AG09309 (cell line): ENCODE measurements at places on chromosomes 2 and 18.

DNA sequence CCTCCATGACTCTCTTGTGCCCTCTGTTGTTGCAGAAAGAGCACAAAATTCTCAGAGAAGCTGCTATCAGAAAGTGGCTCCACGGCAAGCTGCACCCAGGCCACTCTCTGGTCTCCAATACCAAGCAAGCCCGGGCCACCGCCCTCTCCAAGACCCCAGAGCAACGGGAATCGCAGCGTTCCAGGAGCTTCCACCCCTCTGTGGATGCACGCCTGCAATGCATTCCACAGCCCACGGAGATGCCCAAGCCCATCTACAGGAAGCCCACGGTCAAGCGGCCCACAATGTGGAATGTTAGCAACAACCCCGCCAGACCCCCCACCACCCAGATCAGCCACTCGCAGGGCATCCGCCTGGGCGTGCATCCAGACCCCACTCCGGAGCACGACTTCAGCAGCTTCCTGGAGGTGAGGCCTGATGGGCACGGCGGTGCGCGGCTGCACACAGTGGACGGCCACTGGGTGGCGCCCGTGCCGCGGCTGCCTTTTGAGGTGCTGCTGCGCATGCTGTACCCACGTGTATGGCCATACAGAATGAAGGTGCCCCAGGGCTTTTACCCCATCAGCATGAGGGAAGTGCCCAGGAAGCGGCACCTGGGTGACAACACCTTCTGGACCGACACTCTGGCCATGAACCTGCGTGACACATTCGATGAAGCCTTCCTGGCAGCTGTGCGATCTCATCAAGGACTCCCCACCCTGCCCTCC is 6.3 kb downstream of the ANKRD53 start:
- DNase-seq, result no peak

DNA sequence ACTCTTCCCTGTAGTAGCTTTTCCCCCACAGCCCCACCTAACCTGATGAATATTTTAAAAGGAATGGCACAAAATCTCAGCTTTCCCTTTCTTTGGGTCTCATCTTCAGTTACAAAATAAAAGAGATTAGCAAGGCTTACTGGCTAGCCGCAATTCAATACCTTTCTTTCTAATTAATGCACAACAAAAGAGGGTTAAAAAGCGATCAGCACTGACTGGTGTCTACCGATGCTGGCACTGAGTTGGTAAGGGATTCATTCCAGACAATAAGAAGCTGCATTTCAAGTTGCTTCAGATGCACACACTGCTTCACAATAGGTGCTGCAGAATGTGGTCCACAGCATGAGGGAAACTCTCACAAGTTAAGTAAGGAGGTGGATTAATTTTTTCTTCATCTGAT is 41.9 kb downstream of the HDHD2 start:
- DNase-seq, result no peak

DNA sequence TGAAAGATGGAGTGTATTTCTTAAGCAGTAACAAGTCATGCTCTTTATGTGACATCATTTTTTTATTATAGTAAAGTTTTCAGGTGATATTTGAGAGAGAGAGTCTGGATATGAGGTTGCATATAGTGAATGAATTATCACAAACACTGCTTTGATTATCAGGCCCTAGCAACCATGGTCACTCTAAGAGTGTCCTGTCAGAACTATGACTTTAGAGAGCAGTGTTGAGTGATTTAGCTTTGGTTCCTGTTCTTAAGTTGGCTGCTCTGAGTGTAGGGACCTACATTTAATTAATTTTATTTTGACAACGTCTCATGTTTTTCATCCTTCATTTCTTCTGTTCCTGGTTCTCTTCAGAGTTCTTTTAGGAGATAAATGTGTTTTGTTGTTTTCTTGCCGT is 275.5 kb downstream of the KCNJ3 start:
- DNase-seq, result no peak

GRCh38 chr18:67517444-67517765 is 885 bp upstream of the DSEL start:
- no peak for DNase-seq

DNA sequence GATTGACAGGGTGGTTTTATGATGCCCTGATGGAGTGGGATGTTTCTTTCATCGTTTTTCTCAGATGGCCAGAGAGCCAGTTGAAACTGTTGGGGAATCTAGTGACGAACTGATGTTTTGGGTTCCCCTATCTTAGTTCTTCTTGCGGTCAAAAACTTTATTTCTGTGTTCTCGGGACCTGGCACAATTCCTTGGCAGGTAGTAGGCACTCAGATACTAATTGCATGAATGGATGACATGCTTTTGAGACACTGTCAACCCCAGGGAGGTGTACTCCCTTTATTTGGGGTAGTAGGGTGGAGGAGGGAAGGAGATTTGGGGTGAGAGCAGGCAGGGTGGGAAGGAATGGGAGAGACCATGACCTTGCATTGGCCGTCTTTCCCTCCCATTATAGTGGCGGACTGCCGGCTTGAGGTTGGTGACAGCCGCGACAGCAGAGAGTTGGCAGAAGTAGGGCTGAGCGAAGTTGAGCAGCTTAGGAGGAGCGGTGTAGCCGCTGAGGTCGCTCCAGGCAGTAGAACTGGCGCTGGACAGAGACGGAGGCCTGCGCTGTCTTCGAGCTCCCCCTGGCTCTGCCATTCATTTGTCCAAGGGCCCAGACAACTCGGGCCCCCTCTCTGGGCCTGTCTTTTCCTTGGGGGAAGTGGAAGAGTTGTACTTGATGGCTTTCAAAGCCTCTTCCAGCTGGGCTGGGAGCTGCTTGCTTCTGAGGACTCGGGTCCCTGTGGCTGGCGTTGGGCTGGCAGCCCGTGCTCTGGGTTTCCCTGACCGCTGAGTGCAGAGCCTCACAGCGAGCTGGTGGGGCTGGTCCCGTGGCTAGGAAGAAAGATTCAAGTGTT is 2.6 kb downstream of the TET3 start:
- DNase-seq, result no peak

GRCh38 chr2:198326431-198326830 is 522.0 kb downstream of the PLCL1 start:
- no peak for DNase-seq

GRCh38 chr2:135904341-135904989 is 28.2 kb upstream of the MCM6 start:
- DNase-seq, result no peak

GRCh38 chr2:227846831-227847230 is 24.6 kb upstream of the DAW1 start:
- DNase-seq, result no peak

- no peak for DNase-seq
Measured at GRCh38 chr2:147860009-147860408, 15.2 kb downstream of the ACVR2A start.
